NCI-H526 treated with DMSO at 0.1 percent for 48 hours (cell line): ENCODE measurements at places on chromosomes 1 and 21.
A peak's percentile ranks its signal among the peaks of the same experiment; 100 is the strongest.

GRCh38 chr1:200372095-200372884, 37.5 kb downstream of the ZNF281 start:
- no peak for DNase-seq

DNA sequence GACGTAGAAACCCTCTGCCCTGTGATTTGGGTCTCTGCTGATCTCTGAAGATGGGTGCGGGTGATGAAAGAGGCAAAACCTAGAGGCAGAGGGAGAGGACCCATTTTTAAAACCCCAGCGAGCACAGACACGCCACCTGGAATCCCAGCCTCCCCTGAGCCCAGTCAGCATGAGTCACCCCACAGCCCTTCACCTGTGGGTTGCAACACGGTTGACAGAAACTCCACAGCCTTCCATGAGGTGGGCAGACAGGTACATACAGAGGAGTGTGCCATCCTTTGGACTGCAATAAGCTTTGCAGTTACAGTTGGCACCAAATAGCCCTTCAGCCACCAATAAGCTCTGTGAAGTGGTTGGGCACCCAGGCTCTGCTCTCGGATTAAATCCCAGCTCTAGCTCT, 2.1 kb upstream of the GRHL3 start:
- DNase-seq = no peak

- DNase-seq = no peak
Observed at GRCh38 chr1:241813768-241814320, 34.2 kb upstream of the EXO1 start.

DNA sequence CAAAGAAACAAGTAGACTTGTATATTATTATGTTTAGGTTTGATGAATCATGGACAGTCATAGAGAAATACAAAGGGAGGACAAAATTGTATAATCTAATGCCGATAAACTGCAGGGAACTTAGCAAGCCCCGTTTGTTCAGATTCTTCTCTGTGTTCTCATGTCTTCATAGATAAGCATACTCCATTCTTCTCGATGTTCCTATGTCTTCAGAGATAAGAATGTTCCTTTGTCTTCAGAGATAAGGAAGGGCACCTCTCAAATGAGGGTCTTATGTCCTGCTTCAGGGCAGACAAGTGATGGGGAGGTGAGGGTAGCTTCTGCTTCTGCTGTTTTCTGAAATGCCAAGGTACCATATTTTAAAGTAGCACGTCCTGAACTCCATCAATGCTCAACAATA, 19.7 kb upstream of the TADA1 start:
- no peak for DNase-seq

DNA sequence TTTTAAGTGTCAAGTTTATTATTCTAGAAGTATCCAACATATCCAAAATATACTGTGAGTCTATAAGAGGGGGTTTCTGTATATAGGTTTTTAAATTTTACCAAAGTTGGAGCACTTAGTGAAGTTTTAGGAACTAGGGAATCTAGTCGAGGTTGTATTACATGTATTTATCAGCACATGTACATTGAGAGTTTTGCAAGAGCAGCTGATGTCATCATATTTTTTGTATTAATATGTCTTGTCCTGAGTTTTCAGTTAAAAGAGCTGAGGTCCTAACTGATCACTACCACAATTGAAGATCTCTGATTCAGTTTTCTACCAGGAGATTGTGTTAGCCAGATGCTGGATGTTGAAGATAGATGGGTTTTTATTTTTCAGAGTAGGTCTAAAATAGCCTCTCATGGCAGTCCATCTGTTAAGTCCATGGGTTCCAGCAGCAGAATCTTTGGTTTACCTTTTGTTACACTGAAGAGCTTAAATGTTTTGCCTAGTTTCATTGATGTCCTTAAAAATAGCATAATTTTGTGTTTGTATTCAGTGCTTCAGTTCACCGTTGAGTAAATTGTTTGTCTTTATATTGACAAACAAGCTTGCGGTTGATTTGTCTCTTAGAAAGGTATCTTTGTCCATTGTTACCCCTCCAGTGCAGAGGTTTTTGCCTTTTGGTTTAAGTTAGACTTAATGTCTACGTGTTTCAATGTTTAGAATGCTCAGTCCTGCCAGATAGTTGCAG, 16.0 kb downstream of the YBX1 start:
- DNase-seq = no peak

- no peak for DNase-seq
Observed at GRCh38 chr21:26581818-26582217, 8.7 kb upstream of the CYYR1 start.

DNA sequence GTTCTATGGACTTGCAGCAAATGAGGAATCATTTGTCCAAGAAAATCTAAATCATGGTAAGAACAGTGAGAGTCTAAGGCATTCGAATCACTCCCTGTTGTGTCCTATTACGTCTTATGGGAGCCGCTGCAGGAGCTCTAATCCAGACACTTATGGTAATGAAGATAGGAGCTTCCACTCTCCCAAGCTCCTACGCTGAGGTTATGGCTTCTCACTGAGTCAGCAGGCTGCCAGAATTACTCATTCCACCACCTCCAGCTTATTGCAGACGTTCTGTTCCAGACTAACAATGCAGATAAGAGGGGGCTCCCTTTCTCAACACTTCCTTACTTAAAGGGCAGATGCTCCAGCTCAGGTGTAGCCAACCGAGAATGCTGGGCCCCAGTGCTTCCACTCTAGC, 212.6 kb downstream of the GREM2 start:
- no peak for DNase-seq

GRCh38 chr21:29419422-29419821, 120.7 kb downstream of the BACH1 start:
- no peak for DNase-seq

- no peak for DNase-seq
Observed at GRCh38 chr1:223849352-223850254, 3.9 kb upstream of the TP53BP2 start.

DNA sequence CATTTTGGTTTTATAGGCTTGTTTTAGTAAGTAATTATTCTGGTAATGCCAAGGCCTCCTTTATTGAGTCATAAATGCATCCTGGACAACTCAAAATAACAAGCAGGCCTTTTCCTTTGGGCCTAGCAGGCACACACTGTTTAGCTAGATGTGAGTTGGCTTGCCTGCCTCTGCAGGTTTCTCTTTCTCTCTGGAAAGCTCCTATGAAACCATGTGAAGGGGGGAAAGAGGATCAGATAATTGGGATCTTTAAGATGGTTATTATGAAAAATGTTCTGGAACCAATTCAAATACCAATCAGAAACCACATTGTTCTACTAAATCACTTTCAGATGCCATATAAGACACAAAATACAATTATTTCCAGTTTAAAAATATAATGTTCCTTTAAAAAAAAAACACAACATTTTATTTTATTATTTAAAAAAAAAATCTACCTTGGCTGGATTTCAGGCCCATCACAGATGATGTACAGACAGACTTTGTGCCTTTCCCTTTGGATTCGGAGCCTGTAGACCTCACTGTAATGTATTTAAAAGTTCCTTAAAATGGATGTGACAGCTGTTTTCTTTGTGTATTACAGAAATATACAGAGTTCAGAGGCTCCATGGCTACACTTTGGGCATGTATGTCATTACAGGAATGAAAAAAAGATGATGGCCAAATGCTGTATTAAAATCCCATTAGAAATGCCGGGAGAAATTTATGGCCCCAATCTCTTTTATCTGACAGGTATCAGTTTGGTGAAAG, 80.2 kb downstream of the NTMT2 start:
- DNase-seq = no peak

DNA sequence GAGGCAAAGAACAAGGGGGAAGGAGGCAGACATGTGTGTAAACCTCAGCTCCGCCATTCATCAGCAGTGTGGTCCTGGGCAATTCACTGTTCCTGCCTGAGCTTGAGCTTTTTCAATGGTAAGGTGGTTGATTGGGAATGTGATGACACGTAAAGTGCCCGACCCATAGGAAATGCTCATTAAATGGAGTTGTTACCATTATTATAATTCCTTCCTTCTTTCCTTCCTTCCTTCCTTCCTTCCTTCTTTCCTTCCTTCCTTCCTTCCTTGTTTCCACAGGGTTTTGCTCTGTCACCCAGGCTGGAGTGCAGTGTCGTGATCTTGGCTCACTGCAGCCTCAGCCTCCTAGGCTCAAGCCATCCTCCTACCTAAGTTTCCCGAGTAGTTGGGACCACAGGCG, 4.3 kb downstream of the GPR37L1 start:
- DNase-seq = no peak

GRCh38 chr1:55418208-55419000, 203.2 kb upstream of the USP24 start:
- no peak for DNase-seq

- DNase-seq = no peak
Observed at GRCh38 chr1:70415882-70416281, 4.8 kb downstream of the CTH start.

DNA sequence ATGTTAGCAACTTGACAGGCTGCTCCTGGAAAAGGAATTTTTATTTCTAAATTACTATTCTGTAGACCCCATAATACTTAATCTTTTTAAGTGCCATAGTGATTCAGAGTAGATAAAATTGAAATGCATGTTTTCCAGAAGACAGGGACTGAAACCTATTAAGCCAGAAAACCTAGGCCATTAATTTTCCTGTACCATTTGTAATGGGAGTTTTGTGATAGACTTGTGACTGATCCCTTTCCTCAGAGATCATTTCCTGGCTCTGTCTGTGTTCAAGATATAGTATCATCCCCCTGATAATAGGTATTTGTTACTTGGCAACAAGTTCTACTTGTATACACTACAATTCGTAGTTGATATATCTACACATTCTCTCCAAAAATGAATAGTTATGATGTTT, 1609.8 kb downstream of the AMY1C start:
- no peak for DNase-seq

DNA sequence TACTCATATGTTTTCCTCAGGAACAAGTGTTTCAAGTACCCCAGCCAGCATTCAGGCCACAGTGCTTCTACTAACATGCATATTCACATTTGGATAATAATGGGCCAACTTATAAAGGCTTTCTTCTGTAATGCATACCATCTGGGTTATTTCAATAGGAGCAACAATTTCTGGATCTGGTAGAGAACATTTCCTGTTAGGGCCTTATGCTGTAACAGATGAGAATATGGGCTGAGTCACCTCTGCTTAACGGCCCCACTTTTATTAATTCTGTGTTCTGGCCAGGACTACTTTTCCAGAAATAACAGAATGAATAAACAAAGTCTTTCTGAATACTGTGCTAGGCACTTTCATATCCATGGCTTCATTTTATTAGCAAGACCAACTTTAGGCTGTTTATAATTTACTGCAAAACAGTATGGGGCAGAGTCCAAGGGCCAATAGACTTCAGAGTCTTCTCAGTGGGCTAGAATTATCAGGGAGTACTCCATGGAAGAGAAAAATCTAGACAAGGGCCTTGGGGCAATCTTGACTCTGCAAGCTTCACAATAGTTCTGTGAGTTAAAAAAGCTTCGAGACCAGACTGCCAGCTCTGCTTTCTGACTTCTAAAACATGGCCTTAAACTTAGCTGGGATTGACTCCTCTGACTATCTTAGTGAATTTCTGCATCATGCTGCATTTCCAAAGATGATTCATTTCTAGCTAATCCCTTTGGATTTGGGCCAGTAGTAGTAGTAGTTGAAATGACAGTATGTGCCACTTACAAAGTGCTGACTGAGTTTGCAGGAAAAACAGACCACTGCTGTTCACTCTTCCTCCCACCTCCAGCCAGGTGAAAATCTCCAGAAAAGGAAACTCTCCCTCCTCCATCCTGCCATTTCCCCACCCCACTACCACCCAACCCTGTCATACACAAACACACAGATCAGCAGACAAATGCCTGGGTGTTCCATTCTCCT, 8.2 kb upstream of the SSX2IP start:
- no peak for DNase-seq

DNA sequence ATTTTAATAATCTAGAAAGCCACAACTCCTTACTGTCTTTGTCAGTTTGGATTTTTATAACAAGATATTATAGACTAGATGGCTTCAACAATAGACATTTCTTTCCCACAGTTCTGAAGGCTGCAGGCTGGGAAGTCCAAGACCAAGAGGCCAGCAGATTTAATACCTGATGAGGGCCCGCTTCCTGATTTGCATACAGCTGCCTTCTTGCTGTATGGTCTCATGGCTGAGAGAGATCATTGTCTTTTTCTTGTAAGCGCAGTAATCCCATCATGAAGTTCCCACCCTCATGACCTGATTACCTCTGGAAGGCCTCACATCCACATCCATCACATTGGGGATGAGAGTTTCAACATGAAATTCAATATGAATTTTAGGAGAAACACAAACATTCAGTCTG, 9.8 kb downstream of the RPS6KC1 start:
- DNase-seq = peak; percentile 82

DNA sequence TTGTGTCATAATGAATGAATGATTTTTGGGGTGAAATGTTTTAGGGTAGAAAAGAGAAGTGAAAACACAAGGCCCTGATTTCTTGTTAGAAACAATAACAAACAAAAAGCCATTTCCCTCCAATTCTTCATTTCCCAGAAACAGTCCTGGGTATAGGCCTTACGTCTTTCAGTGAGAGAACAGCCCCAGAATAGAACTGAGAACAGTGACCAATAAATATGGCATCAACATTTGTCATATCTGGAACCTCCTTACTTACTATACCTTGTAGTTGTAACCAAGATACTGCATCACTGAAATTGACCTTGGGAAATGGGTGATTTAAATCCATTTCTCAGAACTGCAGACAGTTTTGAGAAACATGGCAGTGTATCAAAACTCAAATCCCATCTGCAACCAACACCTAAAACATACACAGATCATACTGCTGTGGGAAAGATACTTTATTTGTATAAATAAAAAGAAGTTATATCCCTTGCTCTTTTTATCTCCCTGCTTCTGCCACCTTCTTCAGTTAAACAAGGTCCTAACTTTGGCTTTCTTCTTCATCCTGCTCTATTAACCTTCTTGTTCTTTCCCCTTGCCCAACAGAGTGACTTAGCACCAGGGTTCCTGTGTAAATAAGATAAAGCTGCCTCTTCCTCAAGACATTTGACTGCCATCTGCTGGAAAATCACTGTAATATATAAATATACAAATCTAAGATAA, 19.5 kb downstream of the XKR8 start:
- DNase-seq = no peak

- DNase-seq = no peak
Observed at GRCh38 chr1:9615316-9616063, 26.8 kb downstream of the TMEM201 start.

DNA sequence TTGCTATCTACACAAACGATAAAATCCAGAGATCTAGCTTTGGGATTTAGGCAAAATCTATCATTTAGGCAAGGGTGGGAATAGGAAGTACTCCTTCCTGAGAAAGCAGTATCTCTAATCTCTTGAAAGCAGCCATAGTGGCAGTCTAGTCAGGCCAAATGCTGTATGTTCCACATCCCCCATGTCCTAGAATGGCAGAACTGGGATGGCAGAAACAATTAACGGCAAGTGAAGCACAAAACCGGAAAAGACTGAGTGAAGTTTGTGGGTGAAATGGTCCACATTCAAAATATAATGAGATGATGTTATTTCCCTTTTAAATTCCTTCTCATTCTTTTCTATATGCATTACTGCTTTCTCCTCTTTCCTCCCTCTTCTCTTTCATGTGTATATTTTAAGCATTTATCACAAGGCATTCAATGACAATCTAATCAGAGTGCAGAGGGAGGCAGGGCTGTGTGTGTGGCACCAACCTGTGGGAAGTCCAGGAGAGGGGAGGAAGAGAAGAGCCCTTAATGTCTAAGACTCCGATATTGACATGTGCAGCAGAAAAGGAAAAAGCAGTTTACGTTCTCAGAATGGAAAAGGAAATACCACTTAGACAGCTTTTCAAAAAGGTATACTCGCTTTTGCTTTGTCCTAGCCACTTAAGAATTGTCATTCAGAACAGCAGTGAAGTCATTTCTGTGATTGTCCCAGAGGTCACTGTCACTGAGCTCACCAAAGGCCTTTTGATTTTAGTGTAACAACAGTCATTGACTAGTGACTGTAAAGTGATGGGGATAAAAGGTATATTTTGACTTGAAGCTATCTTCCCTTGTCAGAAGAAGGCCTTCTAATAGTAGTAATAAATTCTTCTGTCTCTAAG, 42.3 kb upstream of the TADA1 start:
- no peak for DNase-seq
